A549 treated with dexamethasone at 1 μM for 4 hours (cell line): ENCODE measurements at places on chromosomes 12 and 14. TPM values are rescaled to one million over a fixed set of nuclear protein-coding genes. Genes with fewer than 3 reads are reported as not detected.

The TAS2R30 gene
- not detected in 5 replicates for total RNA-seq

The STXBP6 gene
- total RNA-seq, result 2.4 to 3.0 TPM (median 2.8 TPM) in 5 replicates

The KHNYN gene
- total RNA-seq, result 21.0 to 29.0 TPM (median 26.8 TPM) in 5 replicates

The GALNT8 gene
- total RNA-seq, result 0.02 TPM in 1 of 5 replicates, not detected in the others
